ENCODE measurements at places on chromosomes 2 and 18. TPM values are rescaled to one million over a fixed set of nuclear protein-coding genes. Genes with fewer than 3 reads are reported as not detected.
A peak's percentile ranks its signal among the peaks of the same experiment; 100 is the strongest.

PPP1R1C gene
- not detected for total RNA-seq

GRCh38 chr2:126907671-126908070 is 9.0 kb downstream of the TEX51 start:
- no peak for DNase-seq

- no peak for DNase-seq
These were observed 34.3 kb downstream of the DOK6 start for GRCh38 chr18:69435000-69435399.

GRCh38 chr2:158969715-158970240 is 1.3 kb downstream of the TANC1 start:
- peak; percentile 6 for DNase-seq

- no peak for DNase-seq
These were observed 121.7 kb upstream of the B3GNT2 start for GRCh38 chr2:62074233-62074632.

DNA sequence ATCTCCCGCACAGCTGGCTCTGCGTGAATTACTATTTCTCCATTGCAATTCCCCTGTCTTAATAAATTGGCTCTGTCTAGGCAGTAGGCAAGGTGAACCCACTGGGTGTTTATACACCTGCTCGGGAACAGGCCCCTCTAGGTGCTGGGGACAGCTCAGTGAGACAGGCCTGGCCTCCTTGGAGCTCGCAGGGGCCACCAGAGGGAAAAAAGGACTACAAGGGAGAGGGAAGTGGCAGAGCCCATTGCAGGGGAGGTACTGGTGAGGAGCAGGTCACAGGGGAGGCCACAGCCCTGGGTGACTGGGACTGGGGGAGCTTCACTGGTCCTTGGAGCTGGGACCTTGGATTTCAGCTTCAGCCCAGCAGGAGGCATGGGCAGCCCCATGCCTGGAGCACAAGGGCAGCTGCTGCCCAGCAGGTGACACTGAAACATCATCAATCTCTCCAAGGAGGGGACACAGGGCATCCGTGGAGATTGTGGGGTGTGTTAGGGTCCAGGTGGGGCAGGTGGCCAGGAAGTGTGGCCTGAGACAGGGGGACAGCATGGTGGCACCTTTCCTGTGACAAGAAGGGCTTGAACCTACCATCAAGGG is 31.2 kb downstream of the NGEF start:
- no peak for DNase-seq

RAB31 gene
- total RNA-seq, result 0.78 TPM

DNA sequence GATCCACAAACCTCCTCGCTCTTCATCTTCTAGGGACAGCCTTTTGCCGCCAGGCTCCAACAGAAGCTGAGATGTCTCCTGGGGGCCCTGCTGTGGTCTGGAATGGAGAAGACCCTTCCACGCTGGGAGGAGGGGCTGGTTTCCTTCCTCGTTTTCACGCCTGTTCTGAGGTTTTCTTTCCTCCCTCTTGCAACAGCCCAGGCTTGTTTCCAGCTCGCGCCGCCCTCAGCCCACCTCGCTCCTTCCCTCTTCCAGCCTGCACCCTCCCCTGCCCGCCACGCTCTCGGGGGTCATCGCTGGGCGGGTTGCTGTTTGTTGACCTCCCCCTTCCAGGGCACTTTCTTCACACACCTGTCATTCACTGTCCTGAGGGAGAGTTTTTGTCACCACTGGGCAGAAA is 55.4 kb downstream of the VAPA start:
- no peak for DNase-seq

C1QL2 gene
- not detected for total RNA-seq

DNA sequence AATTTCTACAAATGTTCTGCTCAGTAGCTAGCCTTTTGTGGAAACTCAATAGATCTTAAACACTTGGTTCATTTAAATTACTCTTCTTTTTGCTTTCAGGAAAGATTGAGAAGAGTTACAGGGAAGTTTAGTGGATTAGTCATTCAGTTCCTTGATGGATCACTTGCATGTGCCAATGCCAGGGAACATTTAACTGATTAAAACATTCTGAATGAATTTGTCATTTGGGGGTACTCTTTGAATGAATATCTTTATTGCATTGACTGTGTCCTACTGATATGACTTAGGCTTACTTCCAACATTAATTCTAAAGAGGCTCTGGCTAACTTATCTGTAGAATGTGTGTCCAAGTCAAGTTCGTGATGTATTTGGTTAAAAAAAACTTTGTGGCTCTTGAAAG is 199.8 kb downstream of the PLCL1 start:
- DNase-seq, result no peak

DNA sequence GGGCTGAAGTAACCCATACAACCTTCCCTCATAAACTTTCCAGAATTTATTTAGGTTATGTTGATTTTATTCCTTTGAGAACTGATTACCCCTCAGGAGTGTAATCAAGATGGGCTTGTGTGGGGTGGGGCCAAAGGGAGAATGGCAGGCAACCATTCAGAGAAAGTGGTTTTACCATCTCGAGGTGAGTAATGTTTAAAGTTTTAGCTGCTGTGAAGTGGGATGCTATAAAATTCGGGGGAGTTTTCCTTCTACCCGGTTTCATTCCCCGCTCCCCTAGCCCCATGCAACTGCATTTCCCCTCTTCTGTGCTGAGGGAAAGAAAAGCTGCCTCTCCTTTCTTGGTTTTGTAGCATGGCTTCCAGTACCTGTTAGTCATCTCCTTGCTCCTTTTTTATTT is 34.7 kb downstream of the MAP4K4 start:
- DNase-seq, result no peak

DNA sequence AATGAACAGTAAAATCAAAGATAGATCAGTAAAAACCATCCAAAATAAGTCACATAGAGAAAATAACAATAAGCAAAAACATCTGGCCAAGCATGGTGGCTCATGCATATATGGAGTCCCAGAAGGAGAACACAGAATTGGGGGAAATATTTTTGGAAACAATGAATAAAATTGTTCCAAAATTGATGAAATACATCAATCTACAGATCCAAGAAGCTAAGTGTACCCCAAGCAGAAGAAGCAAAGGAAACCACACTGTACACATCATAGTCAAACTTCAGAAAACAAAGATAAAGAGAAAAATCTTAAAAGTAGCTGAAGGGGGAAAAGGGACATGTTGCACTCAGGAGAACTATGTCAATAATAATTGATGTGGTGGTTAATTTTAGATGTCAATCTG is 80.4 kb upstream of the RMP24 start:
- DNase-seq, result no peak

DNA sequence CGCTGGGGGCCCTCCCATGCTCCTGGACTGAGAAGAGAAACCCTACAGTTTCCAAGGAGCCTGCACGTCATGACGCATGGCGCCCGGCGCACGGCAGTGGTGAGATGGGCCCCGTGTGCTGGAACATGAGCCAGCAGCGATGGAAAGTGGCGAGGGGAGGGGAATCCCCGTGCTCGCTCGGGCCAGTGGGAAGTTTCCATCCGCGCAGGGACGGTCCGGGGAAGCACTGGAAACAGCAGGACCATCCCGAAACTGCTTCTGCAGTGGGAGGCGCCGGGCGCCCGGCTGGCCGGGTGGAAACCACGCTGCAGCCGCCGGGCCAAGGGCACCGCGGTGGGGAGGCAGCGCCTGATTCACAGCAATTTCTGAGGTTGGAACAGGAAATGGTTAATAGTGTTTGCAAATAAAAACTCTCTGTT is 4.9 kb upstream of the PDCD1 start:
- DNase-seq, result peak; percentile 83

DNA sequence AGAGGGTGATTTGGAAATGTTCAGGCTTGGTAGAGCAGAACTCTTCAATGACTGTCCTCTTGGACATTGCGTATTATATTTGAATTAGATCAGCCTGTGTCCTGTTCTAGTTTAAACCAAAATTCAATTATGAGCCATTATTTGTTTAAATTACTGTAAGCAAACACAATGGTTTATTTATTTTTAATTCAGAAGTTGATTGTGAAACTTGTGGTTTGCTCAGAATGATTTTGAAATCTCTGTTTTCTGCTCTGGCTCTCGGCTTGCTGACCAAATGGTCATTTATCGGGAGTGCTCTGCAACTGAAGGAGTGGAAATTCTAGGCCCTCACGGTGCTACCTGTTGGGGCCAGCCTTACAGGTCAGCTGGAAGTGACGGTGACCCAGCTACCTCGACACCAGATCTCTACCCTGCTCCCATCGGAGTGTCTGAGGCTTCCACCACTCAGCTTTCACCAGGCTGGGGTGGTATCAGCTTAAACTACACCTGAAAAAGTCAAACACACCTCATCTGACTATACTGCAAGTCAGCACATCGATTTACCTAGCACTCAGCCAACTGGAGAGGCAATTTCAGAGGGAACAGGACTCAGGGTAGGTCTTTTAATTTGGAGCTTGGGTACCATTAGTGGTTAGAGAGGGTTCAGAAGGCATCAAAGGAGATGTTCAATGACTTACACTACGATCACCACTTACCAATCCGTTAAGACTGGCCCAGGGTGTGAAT is 36.8 kb upstream of the GPD2 start:
- no peak for DNase-seq

DNA sequence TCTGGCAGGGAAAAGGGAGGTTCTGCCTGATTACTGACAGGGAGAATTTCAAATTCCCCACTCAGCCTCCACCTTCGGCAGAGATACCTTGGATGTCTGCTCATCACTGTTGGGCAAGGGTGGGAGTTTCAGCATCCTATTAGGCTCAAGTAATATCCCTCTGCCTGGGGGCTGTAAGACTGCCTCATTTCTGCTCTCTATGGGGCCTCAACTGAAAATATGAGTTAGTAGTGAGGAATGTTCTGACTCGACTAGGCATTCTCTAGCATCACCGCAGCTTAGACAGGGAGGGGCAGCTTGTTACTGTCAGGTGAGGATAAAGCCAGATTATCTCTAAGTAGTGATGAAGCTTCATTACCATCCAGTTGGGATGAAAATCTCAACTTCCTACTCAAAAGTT is 87.7 kb upstream of the LRP1B start:
- DNase-seq, result no peak

GRCh38 chr2:171807119-171807518 is 86.9 kb downstream of the SLC25A12 start:
- no peak for DNase-seq

DNA sequence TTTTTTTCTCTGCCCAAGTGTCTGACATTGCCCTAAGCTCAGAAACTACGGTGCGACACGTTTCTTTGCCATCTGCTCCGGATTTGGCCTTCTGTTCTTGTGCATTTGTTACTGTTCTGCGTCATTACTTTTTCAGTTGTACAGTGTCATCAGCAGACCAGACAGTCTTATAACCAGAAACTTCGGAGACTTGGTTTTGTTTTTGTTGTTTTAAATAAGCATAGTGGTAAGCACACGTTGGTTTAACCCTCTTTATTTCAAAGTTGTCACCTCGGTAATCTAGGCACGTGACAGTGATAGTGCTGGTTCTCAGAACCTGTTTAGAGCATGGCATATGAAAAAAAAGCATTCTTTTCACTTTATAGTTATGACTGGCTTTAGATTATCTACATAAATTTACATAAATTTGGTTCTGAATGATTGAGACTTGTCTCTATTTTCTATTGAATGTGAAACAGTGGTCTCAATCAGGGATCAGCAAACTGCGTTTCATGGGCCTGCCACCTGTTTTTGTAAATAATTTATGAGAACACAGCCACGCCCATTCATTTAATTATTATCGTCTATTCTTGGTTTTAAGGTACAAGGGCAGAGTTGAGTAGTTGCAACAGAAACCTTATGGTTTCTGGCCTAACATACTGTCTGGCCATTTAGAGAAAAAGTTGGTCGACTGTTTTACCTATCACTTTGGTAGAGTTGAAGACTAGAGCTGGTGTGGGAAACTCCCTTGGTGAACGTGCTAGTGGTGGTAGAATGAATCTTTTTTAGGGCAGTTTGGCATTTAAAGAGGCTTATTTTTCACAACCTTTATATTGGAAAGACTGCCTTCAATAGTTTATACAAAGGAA is 106.5 kb downstream of the ZNF532 start:
- DNase-seq, result no peak

- no peak for DNase-seq
These were observed 9.0 kb downstream of the RNF144A start for GRCh38 chr2:6926071-6926732.

- no peak for DNase-seq
These were observed 2.0 kb upstream of the CYP26B1 start for GRCh38 chr2:72149556-72150156.

GRCh38 chr2:36170805-36171204 is 184.8 kb upstream of the CRIM1 start:
- no peak for DNase-seq

- DNase-seq, result no peak
These were observed 55.5 kb downstream of the SEPTIN10 start for GRCh38 chr2:109558076-109558882.

DNA sequence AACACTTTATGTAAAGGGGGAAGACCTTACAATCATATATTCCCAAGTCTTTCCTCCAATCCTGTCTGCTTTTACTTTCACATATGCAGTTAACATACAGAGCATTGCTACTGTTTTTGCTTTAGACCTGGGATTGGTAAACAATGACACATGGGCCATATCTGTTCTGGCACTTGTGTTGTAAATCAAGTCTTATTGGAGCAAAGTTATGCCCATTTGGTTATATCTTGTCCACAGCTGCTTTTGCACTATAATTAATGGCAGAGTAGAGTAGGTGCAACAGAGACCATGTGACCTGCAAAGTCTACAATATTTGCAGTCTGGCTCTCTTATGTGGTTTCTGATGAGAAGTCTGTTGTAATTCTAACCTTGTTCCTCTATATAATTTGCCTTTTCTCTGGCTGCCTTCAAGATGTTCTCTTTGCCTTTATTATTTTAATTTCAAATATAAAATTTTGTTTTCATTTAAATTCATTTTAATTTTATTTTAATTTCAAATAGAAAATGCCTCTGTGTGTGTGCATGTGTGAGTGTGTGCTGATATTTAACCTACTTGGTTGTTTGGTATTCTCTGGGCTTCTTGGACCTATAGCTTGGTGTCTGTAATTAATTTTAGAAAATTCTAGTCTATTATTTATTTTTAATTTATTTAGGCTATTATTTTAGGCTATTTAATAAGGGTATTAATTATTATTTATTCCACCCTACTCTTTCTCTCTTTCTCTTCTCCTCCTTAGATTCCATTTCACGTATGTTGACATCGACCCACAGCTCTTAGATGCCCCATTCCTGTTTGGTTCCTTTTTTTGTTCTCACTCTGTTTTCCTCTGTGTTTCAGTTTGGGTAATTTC is 16.8 kb upstream of the LPIN1 start:
- DNase-seq, result no peak

DNA sequence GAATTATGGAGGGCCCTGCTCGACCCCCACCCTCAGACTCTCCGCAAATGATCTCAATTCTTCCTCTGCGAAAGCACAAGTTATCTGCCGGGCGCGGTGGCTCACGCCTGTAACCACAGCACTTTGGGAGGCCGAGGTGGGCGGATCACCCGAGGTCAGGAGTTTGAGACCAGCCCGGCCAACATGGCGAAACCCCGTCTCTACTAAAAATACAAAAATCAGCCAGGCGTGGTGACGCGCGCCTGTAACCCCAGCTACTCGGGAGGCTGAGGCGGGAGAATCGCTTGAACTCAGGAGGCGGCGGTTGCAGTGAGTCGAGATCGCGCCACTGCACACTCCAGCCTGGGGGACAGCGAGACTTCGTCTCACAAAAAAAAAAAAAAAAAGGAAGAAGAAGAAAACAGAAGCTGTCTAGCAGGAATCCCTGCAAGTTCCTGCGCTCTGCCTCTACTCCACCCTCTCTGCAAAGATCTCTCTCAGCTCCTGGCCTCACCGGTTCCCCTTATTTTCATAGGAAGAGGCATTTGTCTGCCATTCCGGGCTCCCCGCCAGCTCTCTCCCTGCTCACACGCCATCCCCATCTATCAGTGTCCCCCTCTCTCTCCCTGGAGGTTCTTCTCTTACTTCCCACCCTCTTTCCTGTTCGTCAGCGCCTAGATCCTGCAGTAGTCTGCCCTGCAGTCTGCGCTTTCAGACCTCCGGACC is 13.5 kb upstream of the COLEC12 start:
- no peak for DNase-seq

Measured in activated naive CD8-positive, alpha-beta T cell treated with anti-CD3 and anti-CD28 coated beads for 36 hours (primary cell).